ENCODE measurements at places on chromosomes 7 and 10.

GRCh38 chr10:62136931-62137330 lies 131.7 kb downstream of the RTKN2 start:
- peak; percentile 2 for DNase-seq

DNA sequence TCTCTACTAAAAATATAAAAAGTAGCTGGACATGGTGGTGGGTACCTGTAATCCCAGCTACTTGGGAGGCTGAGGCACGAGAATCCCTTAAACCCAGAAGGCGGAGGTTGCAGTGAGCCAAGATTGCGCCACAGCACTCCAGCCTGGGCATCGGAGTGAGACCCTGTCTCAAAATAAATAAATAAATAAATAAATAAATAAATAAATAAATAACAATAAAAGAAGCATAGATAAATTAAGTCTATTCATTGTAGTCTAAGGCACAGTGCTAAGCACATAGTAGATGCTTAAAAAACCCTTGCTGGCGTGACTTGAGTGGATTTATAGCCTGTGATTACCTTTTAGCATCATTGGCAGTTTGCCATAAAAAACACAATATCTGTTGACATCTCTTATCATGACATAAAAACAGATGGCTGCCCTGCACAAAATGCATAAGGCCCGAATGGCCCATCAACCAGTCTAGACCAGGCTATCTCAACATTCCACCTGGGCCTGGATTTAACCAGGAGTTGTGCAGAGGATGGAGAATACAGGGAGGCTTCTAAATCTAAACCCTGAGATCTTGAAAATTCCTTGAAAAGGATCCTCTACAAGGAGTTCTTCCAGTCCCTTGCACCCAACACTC lies 94.9 kb downstream of the PRLHR start:
- DNase-seq = no peak

DNA sequence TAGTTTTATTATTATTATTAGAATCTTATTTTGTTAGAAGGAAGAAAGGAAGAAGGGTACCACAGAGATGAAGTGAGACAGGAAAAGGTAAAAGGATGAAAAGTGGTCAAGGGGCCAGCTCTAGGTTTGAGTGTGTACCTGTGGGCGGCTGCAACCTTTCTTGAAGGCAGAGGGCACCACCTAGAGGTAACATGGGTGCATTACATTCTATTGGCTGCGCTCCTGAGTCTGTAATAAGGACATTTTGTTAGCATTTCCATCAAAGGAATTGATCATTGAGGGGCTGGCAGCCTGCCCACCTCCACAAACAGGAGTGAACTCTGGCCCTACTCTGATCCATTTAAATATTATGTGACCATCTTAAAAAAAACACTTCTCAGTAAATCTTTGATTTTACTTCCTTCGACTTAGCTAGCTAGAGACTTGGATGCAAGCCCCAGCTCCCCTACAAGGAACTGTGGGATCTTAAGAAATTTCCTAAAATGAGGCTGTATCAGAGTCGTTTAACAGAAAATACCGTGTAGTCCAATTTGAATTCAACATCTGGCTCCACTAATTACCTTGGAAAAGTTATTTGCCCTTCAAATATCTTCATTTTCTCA lies 610.4 kb downstream of the IPMK start:
- peak; percentile 83 for DNase-seq

DNA sequence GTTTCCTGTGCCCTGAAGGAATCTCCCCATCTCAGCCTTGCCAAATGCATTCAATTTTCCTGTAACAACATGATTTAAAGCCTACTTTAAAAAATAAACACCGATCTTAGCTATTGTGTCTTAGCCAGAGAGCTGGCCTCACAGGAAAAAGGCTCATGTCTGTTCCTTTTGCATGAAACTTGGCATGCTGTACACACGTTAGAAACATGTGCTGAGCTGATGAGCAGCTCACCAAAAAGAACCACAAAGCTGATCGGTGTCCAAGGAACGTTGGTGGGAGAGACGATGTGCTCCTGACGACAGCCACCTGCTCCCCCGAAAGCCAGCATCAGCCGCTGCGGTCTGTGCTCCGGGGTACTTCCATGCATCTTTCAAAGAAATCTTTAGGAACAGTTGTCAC lies 135.9 kb downstream of the ADARB2 start:
- DNase-seq = no peak

DNA sequence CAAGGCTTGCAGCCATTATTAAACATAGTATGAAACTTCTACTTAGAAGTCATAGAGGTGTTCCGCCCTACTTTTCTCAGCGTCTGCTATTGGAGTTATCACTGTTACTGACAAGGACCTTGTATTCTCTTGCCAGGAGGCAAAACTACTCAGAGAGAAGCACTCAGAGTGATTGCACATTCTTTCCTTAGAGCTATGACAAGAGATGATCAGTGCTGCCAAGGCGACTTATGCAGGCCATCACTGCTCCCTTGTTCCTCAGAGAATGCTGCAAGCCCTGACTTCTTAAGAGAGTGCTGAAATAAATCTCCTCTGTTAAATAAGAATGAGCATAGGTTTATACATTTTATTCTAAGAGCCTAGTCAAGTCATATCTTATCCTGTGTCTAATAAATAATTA lies 534.6 kb upstream of the PHF14 start:
- DNase-seq = no peak

- DNase-seq = no peak
Measured at GRCh38 chr10:10902951-10903350, 114.7 kb upstream of the CELF2 start.

- peak; percentile 13 for DNase-seq
Measured at GRCh38 chr10:8913720-8914119, 859.2 kb downstream of the GATA3 start.

- DNase-seq = peak; percentile 4
Measured at GRCh38 chr7:159177284-159177953, 32.8 kb upstream of the VIPR2 start.

- peak; percentile 69 for DNase-seq
Measured at GRCh38 chr7:86926732-86927131, 132.7 kb downstream of the ELAPOR2 start.

DNA sequence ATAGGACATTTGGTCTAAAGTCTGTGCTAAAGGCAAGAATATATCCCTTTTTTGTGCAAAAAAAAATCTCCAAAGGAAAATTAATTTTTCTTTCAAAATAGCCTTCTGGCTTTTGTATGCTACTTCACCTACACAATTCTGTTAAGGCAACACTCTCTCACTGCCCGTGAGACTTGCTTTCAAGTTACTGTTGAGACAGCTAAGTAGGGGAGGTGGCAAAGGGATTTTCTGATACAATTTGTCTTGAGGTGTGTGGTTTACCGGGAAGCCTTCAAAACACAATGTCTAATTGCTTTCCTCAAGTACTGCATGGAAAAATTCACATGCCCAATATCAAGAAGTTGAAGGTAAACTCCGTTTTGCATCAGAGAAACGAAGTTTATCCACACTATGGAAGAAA lies 50.8 kb upstream of the RSU1 start:
- DNase-seq = no peak

DNA sequence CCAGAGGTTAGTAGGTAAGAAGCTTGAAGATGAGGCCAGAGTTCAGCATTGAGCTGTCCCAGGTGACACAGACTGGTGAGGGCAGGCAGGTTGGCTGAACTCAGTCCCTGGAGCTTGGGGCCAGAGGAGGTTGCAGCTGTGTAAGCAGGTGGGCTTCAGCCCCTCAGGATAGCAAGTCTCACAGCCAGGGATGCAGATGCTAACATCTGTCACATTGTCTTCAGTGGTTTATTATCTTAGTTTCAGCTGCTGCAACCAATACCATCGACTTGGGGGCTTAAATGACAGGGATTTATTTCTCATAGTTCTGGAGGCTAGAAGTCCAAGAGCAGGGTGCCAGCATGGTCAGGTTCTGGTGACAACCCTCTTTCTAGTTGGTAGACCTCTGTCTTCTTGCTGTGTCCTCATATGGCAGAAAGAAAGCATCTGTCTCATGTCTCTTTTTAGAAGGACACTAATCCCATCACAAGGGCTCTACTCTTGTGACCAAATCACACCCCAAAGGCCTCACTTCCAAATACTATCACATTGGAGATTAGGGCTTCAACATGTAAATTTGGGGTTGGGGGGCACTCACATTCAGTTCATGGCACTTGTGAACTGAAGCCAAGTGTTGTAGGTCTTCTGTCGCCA lies 146.2 kb downstream of the KIAA1217 start:
- no peak for DNase-seq

GRCh38 chr10:122492999-122493481 lies 31.7 kb downstream of the HTRA1 start:
- peak; percentile 53 for DNase-seq

- peak; percentile 94 for DNase-seq
Measured at GRCh38 chr7:151687523-151688235, 168.0 kb upstream of the RHEB start.

GRCh38 chr7:51639661-51640334 lies 323.2 kb upstream of the COBL start:
- no peak for DNase-seq

GRCh38 chr10:78749200-78749599 lies 319.6 kb upstream of the ZMIZ1 start:
- no peak for DNase-seq

DNA sequence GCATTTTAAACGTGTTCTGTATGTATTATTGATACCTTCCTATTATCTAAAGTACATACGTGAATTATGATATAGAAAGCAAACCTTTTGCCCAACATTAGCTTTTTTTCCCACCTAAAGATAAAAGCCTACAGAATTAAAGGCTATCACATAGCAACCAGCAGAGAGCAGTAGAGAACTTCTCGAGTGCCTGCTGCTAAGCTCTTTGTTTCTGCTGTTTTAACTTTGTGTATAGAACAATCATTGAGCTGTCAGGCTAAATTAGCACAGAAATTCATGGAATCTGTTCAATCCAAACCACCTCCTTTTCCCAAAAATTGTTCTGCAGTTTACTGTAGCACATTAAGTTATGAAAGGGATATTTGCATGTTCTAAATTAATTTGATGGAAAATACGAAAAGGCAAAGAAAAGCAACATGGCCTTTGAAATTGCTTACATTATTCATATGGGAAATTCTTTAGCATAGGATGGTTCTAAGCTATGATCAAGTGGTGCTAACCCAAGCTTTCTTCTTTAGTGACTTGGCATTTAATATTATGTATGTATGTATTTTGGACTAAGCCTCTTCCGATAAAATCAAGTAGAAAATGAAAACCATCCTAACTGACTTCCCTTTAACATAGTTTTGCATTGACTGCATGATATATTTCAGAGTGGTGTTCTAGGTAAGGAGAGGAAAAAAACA lies 1288.5 kb downstream of the GATA3 start:
- peak; percentile 68 for DNase-seq

DNA sequence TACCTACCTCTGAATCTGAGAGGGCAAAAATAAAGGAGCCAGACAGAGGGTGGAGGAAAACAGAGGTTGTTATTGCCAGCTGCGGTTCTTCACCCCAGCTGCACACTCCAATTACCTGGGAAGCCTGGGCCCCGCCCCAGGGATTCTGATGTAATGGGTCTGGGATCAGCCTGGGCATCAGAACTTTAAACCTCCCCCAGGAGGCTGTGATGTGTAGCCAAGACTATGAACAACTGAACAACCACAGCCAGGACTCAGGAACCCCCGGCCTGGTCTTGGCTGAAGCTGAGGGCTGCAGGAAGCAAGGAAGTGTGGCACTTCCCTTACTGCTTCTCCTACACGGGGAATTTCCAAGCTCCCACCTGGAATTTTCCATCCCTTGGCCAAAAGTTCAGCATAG lies 89.3 kb downstream of the HIP1 start:
- no peak for DNase-seq

DNA sequence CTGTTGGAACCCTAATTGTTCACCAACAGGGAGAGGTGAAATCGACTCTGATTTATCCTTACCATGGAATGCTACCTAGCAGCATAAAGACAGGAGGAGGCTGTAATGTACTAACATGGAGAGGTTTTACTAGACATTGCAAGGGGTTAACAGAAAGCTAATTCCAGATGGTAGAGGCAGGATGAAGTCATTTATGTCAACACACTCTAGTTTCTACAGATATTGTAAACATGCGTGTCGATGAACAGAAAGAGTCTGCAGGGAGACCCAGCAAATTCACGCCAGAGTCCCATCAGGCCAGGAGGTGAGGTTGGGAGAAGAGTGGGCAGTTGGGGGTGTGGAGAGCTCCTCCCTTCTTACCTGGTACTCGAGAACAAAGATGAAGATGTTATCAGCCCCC lies 7.0 kb downstream of the NPC1L1 start:
- peak; percentile 44 for DNase-seq

- DNase-seq = no peak
Measured at GRCh38 chr10:86048973-86049372, 317.6 kb downstream of the GRID1 start.

DNA sequence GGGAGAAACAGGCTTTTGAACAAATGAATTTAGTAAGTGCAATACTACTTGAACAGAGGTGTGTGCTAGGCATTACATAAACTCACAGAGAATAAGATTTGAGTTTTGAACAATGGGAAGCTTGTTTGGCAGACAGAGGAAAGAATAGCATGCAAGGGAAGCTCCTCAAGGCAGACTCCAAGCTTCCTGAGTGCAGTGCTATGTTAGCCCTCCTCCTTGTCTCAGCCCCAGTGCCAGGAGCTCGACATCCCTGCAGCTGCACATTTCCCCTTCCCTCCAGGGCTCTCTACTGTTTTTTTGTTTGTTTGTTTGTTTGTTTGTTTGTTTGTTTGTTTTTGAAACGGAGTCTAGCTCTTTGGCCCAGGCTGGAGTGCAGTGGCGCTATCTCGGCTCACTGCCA lies 237.5 kb downstream of the IPMK start:
- no peak for DNase-seq

- no peak for DNase-seq
Measured at GRCh38 chr7:75662579-75663301, 76.0 kb downstream of the HIP1 start.

- peak; percentile 99 for DNase-seq
Measured at GRCh38 chr10:61992671-61993668, 91.5 kb downstream of the ARID5B start.

GRCh38 chr10:114405011-114405350 lies 679 bp upstream of the AFAP1L2 start:
- no peak for DNase-seq

GRCh38 chr10:88540351-88540750 lies 42.8 kb downstream of the RNLS start:
- peak; percentile 38 for DNase-seq

DNA sequence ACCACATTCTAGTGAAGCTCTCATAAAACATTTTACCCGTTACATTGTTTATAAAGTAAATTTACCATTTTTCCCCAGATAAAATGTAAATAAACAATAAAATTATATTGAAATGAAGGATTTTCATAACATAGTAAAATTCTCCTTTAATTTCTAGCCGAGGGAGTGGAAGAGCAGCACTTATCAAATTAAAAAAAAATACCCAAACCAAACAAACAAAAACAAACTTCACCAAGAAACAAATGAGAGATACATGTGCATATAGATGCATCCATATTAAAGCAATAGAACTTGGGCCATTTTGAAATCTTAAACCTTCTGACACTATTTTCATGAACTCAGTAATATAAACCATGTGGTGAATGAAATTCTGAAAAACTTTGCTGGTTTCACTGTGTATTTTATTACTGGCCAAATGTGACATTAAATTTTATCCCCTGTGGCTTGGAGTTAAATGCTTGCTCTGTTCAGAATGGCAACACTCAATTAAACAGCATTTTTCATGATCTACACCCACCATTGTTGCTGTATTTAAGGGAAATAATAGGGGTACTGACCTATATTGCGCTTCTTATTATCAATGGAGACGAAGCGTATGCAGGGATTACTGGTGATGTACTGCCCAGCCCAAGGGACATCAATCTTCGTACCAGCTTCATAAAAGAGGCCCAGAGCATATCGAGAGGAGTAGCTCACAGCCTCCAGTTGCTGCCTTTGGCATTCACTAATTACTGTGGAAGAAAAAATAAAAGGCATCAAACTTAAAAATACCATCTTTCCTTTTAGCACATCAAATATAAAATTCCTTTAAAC lies 220.9 kb downstream of the RNLS start:
- DNase-seq = no peak

Data from choroid plexus epithelial cell (primary cell).